ENCODE measurements at places on chromosomes 4 and X. TPM values are rescaled to one million over a fixed set of nuclear protein-coding genes. Genes with fewer than 3 reads are reported as not detected.

The NBDY gene
- 44.2 TPM for total RNA-seq

The GAGE12J gene
- not detected for total RNA-seq

The PCDH7 gene
- not detected for total RNA-seq

The PCDH11X gene
- total RNA-seq: not detected

The IL1RAPL1 gene
- total RNA-seq: not detected

The USP17L28 gene
- not detected for total RNA-seq

The EFNB1 gene
- total RNA-seq: 3.8 TPM

The UGT2B15 gene
- total RNA-seq: not detected

The MCF2 gene
- 0.48 TPM for total RNA-seq

The CT45A10 gene
- not detected for total RNA-seq

The TBX22 gene
- not detected for total RNA-seq

The CD99L2 gene
- total RNA-seq: 14.1 TPM

The SASH3 gene
- 254 TPM for total RNA-seq

The TAF9B gene
- 25.6 TPM for total RNA-seq

The NUP62CL gene
- 3.1 TPM for total RNA-seq

GRCh38 chr4:147756417-147756816 is 24.5 kb downstream of the ARHGAP10 start:
- no peak for DNase-seq

- no peak for DNase-seq
Measured at GRCh38 chr4:38023347-38024205, 63.4 kb downstream of the PTTG2 start.

- no peak for DNase-seq
Measured at GRCh38 chr4:184413261-184414046, 60.9 kb downstream of the IRF2 start.

- DNase-seq: no peak
Measured at GRCh38 chrX:19659929-19660328, 144.6 kb upstream of the MAP3K15 start.

DNA sequence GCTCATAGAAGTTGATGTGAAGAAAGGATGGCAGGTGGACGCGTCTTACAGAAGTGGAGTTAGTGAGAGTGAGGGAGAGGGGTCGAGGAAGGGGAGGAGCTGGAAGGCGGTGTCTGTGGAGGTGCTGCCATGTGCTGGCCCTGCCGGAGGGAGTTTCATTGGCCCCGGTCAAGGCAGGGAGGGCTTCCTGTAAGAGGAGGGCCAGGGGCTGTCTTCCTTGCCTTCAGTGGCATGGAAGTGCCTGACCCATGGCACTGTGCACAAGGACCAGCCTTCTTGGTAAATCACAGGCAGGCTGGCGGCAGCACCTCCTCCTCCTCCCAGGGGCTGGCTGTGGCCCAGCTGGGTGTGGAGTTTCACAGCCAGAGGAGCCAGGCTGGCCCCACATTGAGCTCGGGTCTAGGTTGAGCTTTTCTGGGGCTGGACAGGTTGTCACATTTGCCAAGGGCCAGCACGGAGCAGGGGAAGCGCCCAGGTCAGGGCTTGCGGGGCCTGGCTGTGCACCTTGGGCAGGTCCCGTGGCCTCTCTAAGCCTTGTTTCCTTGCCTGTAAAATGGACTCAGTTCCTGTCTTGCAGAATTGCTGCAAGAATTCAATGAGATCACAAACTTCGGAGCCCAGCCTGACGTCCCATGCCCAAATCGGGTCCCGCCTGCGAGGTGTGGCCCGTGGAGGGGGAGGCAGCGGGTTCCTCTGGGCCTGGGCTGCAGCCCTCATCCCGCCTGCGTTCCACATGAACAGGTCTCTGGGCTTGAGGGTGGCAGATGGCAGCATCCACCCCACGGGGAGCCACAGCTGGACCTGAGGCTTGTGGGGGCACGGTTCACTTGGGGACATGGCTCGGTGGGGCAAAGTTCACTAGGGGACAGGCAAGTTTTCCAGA is 7.0 kb downstream of the HTRA3 start:
- no peak for DNase-seq

DNA sequence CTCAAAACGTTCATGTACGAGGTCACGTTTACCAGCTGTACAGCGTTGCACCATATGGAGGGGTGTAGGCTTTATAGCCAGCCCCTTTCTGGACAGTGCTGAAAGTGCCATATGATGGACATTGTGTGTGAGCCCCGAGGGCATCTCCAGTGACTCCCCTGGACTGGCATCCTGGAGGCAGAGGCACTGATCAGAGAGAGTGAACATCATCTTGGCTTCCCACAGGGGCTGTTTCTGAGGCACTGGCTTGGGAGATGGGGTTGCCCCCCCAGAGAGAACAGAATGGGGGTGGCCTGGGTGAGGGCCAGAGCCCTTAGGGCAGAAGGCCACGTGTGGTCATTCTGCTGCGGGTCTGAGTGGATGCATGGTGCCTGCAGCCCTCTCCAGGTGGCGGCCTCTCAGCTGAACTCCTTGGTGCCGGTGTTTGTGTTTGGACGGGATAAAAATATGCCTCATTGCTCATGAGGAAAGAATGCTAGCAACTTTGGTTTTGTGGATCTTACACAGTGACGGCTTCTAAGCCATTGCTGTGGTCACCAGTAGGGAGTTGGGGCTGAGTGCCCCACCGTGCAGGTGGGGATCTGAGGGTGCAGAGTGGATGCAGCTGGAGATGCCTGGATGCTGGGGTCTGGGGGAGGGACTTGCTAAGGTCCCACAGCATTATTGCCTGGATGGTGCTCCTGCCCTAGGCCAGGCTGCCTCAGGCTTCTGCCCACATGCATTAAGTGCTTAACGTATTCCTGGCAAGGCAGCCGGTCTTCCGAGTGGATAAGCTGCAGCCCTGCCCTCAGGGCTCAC is 3.4 kb downstream of the WFS1 start:
- no peak for DNase-seq

DNA sequence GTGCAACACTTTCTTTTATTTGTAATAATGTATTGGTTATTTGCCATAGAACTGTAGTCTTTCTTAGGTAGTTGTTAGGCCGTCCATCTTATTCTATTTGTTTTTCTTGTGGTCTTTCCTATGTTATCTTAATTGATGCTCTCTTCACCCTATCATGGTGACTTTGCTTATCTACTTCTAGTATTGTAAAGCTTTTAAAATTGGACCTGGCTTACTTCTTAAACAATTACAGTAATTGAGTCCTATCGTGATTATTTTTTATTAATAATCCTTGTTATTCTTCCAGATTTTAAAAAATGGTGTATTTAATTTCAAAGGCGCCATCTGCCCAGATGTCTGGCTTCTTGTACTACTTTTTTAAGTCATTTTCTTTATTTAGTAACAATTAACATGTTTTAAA is 63.7 kb downstream of the CLCN5 start:
- no peak for DNase-seq

DNA sequence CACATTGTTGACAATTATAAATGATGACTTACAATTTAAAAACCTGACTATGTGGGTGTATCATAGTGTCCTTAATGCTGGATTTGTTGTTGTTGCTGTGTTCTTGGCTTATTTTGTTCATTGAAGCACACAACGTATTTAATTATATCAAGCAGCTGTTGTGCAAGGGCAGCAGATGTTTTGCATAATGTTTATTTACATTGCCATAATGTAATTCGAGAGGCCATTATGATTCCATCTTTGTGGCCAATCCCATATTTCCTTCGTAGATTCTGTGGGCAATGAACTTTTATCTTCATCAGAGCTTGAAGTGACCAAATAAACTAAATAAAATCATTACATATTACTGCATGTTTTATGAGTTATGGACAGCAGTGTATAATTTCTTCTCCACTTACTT is 422.6 kb upstream of the GALNTL6 start:
- no peak for DNase-seq

GRCh38 chr4:51831133-51831532 is 11.8 kb upstream of the DCUN1D4 start:
- DNase-seq: peak; percentile 64

GRCh38 chr4:86946868-86947500 is 12.2 kb downstream of the AFF1 start:
- DNase-seq: no peak

DNA sequence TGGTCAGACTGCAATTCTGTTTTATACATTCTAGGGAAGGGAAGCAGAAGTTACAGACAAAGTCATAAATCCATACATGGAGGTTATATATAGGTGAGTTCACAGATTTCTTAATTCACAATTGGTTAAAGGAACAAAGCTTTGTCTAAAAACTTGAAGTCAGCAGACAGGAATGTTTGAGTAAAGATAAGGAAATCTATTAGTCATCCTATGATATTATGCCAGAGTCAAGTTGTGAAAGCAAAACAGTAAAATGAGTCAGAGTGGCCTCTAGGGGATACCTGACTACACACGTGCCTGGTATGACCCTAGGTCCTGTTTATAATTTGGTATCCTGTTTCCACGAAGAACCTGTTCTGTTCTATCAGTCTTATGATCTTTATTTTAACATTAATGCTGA is 31.5 kb downstream of the ACTRT1 start:
- no peak for DNase-seq

GRCh38 chrX:134525086-134525792 is 65.3 kb downstream of the HPRT1 start:
- DNase-seq: no peak

DNA sequence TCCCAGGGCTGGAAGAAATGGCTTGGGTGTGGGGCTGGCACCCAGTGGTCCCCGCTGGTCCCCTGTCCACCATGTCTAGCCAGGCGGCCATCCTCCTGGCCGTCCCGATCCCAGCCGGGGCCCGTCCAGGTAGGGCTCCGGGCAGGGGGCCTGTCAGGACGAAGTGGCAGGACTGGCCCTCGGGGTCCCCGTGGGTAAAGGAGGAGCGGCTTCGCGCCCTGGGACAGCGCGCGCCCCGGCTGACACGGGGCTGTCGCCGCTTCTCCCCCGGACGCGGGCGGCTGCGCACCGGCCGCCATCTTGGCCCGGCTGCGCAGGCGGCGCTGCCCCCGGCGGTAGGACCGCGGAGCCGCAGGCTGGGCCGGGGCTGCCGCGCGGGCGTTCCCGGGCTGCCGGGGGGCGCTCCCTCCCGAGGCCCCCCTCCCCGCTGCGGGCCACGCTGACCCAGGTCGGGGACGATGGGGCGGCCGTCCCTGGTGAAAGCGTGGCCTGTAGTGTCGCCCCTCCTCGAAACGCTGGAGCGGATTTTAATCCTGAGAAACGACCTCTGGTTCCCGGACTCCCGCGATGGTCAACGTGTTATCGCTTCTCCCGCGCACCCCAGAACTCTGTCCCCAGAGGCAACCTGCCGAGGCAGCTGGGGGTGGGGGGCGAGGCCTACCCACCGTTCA is 60.4 kb upstream of the BCOR start:
- no peak for DNase-seq

DNA sequence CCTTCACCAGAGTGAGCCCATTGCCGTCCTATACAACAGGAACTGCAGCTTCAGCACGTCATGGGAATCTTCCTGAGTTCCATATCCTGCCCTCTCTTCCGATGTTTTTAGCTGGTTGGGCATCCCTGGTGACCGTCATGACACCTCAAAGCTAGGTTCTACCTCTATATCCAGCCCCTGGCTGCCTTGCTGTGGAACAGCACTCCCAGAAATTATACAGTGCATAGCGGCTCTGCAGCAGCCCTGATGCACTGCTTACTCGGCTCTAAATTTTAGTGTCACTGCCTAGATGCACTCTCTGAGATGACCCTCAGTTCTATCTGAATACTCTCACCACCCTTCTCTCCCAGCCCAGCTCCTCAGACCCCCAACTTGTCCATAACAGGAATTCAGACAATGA is 44.3 kb downstream of the ARHGEF38 start:
- no peak for DNase-seq

- DNase-seq: no peak
Measured at GRCh38 chr4:120801137-120801758, 121.3 kb downstream of the PRDM5 start.

DNA sequence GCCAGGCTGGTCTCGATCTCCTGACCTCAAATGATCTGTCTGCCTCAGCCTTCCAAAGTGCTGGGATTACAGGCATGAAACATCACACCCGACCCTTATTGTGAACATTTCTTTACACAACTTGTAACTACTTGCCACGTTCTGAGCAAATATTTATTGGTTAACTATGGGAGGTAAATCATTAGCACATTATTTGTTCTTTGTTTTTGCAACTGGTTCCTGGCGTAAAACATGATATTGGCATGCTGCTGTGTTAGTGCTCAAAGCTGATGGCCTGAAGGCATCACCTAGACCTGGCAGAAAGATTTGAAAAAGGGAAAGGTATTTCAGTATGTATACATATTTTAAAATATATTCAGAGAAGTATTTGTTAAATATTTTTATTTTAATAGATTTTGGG is 438.3 kb upstream of the PRKX start:
- no peak for DNase-seq

- DNase-seq: no peak
Measured at GRCh38 chr4:94665500-94666404, 92.0 kb upstream of the BMPR1B start.

- no peak for DNase-seq
Measured at GRCh38 chr4:95193391-95194224, 355.2 kb downstream of the UNC5C start.

DNA sequence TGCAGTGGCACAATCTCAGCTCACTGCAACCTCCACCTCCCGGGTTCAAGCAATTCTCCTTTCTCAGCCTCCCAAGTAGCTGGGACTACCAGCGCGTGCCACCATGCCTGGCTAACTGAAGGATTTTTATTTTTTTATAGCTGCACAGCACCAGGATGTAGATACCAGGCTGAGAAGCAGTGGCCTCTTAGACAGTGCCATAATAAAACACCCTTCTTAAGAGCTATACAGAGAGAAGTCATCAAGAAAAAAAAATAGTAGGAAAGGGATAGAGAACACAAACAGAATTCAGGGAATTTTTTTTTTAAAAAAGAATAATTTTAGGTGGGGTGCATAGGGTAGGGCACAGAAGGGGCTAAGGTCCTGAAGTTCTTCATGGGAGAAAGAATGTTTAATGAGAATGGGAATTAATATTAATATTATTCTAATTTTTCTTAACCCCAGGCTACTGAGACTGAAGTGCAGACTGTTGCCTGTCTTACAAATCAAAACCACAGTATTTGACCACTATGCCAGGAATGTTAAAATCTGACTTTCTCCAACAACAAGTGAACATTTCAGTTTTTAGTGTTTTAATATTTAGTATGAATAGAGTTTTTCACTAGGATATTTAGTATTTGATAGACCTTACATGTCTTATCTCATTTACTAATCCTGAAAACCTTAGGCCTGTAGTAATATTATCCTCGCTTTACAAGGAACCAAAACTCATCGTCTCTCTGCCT is 146.7 kb downstream of the KCNIP4 start:
- DNase-seq: no peak

DNA sequence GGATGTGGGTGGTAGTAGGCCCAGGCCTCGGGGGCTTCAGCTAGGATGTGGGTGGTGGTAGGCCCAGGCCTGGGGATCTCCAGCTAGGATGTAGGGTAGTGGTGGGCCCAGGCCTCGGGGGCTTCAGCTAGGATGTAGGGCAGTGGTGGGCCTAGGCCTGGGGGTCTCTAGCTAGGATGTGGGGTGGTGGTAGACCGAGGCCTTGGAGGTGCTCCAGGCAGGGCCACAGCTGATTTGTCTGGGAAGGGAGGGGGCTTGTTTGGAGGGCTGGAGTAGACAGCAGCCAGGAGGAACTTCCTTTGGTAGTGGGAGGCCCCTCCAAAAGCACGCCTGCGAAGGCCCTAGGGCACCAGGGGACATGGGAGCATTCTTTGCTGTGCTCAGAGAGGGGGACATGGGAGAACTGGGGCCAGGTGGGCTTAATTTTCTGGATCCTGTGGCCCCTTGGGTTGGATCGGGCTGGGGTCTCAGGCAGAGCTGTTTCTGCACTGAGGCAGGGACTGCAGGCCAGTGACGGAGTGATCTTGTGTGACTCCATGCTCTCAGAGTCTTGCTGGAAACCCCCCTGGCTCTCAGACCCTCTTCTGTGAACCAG is 3.3 kb upstream of the SPON2 start:
- DNase-seq: no peak
